ENCODE measurements at places on chromosomes 4 and X.

DNA sequence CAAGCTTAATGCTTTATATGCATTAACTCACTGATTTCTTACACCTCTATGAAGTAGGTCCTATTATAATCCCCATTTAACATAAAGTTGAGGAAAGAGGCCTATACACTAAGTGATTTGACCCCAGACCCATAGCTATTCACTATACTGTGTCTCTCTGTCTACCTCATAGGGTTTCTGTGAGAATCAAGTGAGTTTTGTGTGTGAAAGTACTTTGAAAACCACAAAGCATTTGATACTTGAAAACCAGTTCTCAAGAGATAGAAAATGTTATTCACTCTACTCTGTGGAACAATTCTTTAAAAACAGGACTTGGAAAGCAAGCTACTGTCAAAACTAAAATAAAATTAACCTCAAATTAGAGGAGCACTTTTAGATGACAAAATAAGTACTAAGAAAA lies 35.0 kb downstream of the SHROOM3 start:
- DNase-seq = no peak

GRCh38 chrX:47177079-47177478 lies 16.6 kb upstream of the UBA1 start:
- no peak for DNase-seq

DNA sequence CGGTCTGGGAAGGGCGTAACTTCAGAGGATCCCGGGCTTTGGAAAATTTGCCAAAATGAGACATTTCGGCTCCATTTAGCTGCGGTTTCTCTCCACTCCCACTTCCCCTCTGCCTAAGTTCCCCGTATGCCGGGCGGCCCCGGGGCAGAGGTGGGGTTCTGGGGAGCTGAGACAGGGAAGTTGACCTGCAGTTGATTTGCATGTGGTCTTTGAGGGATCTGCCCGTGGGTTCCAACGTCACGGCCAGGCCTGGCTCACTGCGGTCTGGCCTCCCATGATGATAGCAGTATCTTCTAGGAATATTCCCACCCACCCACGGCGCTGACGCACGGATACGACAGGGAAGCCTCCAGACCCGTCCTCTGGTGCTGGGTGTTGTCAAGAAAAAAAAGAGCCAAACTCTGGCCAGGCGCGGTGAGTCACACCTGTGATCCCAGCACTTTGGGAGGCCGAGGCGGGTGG lies 27.3 kb upstream of the CRLF2 start:
- no peak for DNase-seq

GRCh38 chr4:157722146-157722545 lies 450.7 kb downstream of the GASK1B start:
- DNase-seq = no peak

Data from SJSA1 (cell line).